H4 (cell line): ENCODE measurements at places on chromosomes 6 and 20. TPM values are rescaled to one million over a fixed set of nuclear protein-coding genes. Genes with fewer than 3 reads are reported as not detected.

Gene GTPBP2
- 51.4 and 52.9 TPM in 2 replicates for total RNA-seq

Gene SNAI1
- total RNA-seq, result 5.5 and 10.5 TPM in 2 replicates

Gene CRISP3
- total RNA-seq, result not detected in 2 replicates

Gene TP53TG5
- total RNA-seq, result not detected in 2 replicates

Gene ISM1
- 0.35 and 0.47 TPM in 2 replicates for total RNA-seq

Gene ANKS1A
- total RNA-seq, result 7.0 and 8.8 TPM in 2 replicates

Gene EYA4
- total RNA-seq, result 25.7 and 33.7 TPM in 2 replicates

Gene SLC22A2
- not detected in 2 replicates for total RNA-seq

Gene HMGN4
- total RNA-seq, result 88.8 and 104 TPM in 2 replicates

Gene CNKSR3
- 8.1 and 8.3 TPM in 2 replicates for total RNA-seq

Gene BANF2
- total RNA-seq, result not detected in 2 replicates

Gene THBS2
- total RNA-seq, result 0.19 and 0.21 TPM in 2 replicates

Gene ZNF165
- 0.16 and 1.2 TPM in 2 replicates for total RNA-seq

Gene RNF182
- total RNA-seq, result 3.5 and 7.2 TPM in 2 replicates
